ENCODE measurements at places on chromosomes 1 and 21. TPM values are rescaled to one million over a fixed set of nuclear protein-coding genes. Genes with fewer than 3 reads are reported as not detected.

DNA sequence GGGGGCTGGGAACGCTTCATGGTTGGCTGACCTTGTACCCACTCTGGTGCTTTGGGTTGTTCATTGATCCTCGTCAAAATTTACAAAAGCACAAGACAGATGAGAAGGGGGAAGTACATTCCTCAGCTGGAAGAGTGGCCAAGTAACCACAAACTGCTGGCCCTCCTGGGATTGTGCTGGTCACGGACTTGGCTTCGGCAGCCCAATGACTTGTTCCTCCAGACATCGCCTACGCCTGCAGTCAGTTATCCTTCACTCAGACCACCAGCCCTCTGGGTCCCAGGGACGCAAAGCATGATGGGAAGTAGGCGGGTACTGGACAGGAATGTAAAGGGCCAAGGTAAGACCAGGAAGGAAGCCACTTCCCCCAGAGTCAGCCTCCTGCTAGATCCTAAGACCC lies 53.1 kb downstream of the LMX1A start:
- ATAC-seq: no peak

- ATAC-seq: no peak
Observed at GRCh38 chr1:109768335-109768650, 4.6 kb upstream of the EPS8L3 start.

- no peak for ATAC-seq
Observed at GRCh38 chr1:33563699-33564098, 91.3 kb downstream of the ZSCAN20 start.

Gene UBE2U
- total RNA-seq: not detected
